Right renal cortex interstitium (tissue), 3 donors: ENCODE measurements at places on chromosomes 13 and 19. TPM values are rescaled to one million over a fixed set of nuclear protein-coding genes. Genes with fewer than 3 reads are reported as not detected.

DNA sequence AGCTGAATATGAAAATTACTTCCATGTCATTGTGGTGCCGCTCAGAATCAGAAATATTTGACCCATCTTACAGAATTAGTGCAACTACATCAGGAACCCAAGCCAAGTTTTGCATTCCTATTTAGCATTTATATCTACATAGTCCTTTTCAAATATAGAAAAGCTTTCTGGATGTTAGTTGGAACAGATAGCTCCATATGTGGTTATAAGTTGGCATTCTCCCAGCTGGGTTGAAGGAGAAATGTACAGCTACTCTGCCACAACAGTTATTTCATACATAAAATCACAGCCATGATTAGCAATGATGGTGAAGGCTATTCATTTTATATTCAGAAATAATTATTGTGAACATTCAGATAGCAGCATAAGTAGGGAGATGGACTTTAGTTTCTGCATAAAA lies 28.2 kb downstream of the HPN start:
- no peak for DNase-seq

GRCh38 chr13:37752146-37752545 lies 117.4 kb downstream of the TRPC4 start:
- DNase-seq = no peak

GRCh38 chr13:70310396-70311119 lies 202.3 kb upstream of the KLHL1 start:
- no peak for DNase-seq

Gene SULT2A1
- 0.10 TPM for polyA plus RNA-seq

GRCh38 chr13:99867535-99868257 lies 103.9 kb downstream of the ZIC5 start:
- no peak for DNase-seq

DNA sequence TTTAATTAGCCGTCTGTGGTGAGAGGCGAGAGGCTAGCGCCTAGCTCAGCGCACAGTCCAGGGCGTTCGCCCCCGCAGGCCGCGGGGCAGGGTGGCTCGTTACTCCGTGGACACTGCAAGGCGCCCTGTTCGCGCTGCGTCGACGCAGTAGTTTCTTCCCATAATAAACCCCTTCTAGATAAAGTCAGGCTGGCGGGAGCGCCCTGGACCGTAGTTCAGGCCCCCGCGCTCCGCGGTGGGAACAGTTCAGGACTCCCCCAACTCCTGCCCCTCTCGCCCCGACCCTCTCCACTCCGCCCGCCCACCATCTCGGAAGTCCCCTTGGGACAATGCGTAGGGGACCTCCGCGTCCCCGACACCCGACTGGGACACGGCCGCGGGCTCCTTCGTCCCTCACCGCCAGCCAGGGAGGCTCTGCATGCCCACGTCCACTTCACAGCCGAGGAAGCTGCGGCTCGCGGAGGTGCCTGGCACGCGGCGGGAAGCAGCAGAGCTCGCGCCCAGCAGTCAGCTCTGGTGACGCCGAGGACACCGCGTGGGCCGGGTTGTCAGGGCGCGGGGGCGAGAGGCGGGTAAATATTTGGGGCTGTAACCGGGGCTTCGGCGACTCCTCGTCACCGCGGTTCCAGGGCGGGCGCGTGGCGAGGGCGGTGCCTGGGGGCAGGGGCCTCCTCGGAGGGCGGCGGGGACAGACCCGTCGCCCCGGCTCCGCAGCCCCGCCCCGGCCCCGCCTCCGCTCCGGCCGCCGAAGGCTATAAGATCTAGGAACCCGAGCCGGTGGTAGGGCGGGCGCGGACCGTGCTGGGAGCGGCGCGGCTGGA lies at the start of gene RGCC:
RGCC (plus strand) TSS at position 783 of the 821 bp plus-strand sequence. CDS start 158 bp downstream, outside the sequence.
- no peak for DNase-seq

Gene FAM124A
- polyA plus RNA-seq = 4.5 TPM

GRCh38 chr13:80338781-80339562 lies 2.0 kb downstream of the SPRY2 start:
- DNase-seq = no peak
